ENCODE measurements at places on chromosomes 5 and 9.
A peak's percentile ranks its signal among the peaks of the same experiment; 100 is the strongest.

- no peak for DNase-seq
Observed at GRCh38 chr9:125447202-125447802, 185.7 kb downstream of the GAPVD1 start.

- no peak for DNase-seq
Observed at GRCh38 chr5:61251874-61252642, 80.0 kb upstream of the ZSWIM6 start.

- peak; percentile 89 for DNase-seq
Observed at GRCh38 chr5:157464519-157465171, 4.6 kb downstream of the NIPAL4 start.

DNA sequence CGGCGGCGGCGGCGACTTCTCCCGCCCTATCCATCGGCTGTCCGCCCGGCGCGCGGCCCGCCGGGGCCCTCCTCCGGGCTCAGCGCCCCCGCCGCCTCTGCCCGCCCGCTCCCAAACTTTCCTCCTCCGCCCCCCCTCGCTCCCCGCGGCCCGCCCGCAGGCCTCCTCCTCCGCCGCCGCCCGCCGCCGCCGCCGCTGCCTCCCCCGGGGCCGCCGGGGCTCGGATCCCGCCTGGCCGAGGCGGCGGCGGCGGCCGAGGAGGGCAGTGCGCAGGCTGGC, 460 bp upstream of the PBX3 start:
- no peak for DNase-seq

- no peak for DNase-seq
Observed at GRCh38 chr5:2615917-2616316, 135.6 kb downstream of the IRX2 start.

DNA sequence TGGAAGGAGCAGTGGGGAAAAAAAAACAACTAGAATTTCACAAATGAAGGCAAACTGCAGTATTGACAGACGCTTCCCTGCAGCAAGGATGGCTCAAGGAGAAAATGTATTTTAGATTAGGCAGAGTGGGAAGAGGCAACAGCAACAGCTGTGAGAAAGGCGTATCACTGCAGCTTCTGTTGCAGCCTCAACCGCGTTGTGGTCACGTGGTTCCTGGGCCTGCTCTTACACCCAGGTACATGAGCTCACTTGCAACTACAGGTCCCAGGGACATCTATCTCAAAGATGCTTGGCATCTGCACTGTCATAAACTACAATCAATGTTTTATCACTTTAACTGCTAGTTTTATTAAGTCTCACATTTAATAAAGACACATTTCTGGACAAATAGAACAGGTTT, 36.0 kb upstream of the GOLM1 start:
- no peak for DNase-seq

- no peak for DNase-seq
Observed at GRCh38 chr5:135116160-135116561, 82.1 kb upstream of the PITX1 start.

DNA sequence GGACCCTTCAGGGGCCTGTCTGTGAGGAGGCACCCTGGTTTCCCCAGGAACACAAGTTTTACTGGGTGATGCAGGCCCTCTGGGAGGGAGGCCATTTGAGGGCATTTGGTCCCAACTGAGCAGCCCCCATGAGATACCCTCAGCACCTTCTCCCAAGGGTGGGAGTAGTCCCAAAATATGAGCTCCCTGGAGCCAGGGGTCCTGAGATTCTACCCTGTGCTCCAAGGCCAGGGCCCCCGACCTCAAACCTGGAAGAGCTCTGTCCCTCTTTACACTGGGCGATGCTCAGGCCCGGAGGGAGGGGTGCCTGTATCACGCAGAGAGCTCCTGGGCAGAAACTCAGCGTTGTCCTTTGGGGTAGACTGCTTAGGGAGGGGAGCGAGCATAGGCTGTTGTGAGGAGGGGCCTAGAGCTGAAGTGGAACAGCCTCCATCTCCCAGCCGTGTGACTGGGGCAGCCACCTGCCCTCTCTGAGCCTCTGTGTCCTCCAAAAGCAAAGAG, 64.0 kb upstream of the SYNPO start:
- DNase-seq: no peak

DNA sequence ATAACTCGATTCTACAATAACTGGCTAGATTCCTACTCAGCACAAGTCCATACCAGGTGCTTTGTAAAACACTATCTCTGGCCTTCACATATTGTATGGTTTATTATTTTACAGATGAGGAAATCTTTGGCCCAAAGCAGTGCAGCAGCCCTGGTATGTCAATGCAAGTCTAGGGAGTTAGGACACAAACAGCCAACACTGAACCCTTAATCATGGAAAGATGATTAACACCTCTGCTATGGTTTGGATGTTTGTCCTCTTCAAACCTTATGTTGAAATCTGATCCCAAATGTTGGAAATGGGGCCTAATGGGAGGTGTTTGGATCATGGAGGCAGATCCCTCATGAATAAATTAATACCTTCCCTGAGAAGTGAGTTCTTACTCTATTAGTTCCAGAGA, 76.6 kb downstream of the MAPKAP1 start:
- DNase-seq: no peak

- no peak for DNase-seq
Observed at GRCh38 chr5:145697251-145697990, 137.7 kb downstream of the PRELID2 start.

- no peak for DNase-seq
Observed at GRCh38 chr5:55895346-55895745, 44.2 kb downstream of the IL31RA start.

GRCh38 chr5:5316334-5316733, 106.1 kb upstream of the ICE1 start:
- no peak for DNase-seq

- no peak for DNase-seq
Observed at GRCh38 chr5:112276991-112277390, 142.1 kb downstream of the EPB41L4A start.

DNA sequence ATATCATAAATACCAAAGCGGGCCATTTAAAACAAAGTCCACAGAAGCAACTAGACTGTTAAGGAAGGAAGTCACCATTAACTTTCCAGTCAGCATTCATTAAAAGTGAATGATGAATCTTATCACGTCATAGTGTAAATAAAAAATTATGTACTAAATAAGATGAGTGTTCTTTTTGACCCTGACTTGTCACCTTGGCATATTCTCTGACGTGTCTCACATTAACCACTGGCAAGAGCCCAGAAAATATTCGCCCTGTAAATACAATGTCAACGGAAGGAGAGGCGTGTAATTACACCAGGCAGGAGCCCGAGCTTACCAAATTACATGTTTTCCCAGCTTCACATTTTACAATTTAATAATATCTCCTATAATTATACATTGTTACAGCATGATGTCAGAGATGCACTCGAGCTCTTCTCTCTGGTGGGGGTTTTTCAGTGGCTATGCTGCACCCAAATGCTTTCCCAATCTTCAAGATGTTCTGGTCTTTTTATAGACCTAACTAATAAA, 29.3 kb upstream of the UBE2QL1 start:
- DNase-seq: no peak

GRCh38 chr5:14741131-14741530, 76.6 kb downstream of the OTULIN start:
- DNase-seq: no peak
